ENCODE measurements at places on chromosomes 16 and 17.

DNA sequence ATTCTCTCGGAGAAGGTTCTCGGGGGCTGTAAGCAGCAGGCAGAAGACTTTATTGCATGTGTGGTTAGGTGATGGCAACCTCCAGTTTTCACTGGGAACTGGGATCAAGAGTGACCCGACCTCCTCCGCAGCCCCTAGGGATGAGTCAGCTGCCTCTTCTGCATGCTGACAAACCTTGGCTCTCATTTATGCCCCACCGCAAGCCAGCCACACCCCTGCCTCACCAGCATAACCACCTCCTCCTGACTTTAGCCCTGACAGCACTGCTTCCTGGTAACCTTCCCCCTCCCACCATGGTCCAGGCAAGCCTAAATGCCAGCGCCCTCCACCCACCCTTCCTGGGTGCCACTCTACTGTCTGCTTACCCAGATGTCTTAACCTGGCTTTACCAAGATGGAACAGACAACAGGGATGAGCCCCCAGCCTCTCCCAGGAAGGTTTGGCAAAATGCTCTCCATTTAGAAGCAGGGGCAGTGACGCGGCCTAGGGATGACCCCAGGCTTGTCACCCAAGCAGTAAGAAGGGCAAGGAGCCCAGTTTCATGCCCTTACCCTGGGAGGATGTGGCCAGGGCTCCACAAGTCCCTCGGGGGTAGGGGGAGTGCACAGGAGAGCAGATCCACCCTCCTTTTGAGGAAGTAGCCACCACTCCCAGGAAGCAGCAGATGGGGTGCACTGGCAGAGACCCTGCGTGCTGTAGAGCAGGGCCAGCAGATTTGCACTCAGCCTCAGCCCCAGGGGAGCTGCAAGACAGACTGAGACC is 73.5 kb downstream of the GOSR1 start:
- DNase-seq: peak; percentile 50

- DNase-seq: peak; percentile 65
These were observed 303 bp upstream of the SCNN1G start for GRCh38 chr16:23182206-23182678.

- no peak for DNase-seq
These were observed 141.5 kb upstream of the PLCG2 start for GRCh38 chr16:81637336-81638235.

- DNase-seq: no peak
These were observed 20.8 kb downstream of the ATP6V0D1 start for GRCh38 chr16:67460168-67460567.

DNA sequence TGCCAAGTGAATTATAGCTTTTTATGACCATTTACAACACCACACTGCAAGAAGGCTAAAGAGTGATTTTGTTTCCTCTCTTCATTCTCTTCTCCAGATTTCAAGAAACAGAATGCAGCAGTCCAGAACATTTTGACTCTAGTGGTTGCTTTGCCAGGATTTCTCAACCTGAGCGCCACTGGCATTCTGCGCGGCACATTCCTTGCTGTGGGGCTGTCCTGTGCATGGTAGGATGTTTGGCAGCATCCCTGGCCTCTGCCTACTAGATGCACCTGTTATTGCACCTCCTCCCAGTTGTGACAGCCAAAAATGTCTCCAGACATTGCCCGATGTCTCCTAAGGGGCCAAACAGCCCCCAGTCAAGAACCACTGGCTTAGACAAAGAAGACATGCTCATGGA is 25.7 kb upstream of the SLC39A11 start:
- no peak for DNase-seq

DNA sequence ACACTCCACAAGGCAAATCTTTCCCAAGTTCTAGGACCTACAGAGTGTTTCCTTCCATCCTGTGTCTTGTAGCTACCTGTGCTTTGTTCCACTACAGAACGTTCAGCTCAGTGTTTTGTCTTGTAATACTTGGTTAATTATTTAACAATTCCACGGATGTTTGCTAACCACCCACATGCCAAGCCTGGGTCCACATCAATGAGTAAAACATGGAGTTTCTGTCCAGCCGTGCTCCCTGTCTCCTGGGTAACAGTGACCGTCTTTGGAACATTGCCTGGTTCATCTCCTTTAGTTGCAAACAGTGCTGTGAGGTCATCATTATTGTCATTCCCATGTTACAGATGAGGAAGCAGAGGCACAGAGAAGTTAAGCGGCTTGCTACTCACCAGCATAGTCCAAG is 41.3 kb downstream of the IRF8 start:
- no peak for DNase-seq

DNA sequence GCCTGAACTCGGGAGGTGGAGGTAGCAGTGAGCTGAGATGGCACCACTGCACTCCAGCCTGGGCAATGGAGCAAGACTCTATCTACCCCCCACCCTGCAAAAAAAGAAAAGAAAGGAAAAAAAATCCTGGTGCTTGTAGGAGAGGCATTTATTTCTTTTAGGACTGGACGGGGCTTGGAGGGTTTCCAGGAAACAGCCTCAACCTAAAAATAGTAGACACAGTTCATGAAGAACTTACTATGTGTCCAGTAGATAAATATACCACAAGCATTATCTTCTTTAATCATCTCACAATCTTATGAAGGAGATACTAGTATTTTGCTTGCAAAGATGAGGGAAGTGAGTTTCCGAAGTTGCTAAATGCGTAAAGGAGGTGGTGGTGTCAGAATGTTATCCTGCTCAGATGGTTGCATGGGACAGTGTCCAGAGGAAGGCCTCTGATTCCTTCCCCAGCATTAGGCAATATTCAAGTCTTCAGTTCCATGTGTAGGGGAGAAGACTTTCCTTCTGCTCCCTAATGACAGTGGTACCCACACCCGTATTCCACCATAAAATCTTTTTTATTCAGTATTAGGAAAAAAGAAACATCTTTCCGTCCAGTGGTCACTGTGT is 263.2 kb downstream of the WWOX start:
- no peak for DNase-seq

DNA sequence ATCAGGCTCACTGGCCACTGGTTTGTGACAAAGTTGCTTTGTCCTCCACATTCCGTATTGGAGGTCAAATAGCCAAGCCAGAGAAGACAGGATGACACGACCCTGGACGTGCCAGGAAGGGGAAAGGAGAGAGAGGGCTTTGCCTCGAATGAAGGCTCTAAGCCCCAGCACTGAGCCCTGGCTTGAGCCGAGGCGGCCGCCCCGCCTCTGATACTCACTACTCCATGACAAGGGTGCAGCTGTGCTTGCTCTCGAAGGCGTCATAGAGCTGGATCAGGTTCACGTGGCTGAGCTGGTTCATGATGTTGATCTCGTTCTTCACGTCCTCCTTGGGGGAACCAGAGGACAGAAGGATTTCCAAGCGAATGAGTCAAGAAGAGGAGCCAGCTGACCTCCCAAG is 19.3 kb downstream of the MYLK3 start:
- no peak for DNase-seq

DNA sequence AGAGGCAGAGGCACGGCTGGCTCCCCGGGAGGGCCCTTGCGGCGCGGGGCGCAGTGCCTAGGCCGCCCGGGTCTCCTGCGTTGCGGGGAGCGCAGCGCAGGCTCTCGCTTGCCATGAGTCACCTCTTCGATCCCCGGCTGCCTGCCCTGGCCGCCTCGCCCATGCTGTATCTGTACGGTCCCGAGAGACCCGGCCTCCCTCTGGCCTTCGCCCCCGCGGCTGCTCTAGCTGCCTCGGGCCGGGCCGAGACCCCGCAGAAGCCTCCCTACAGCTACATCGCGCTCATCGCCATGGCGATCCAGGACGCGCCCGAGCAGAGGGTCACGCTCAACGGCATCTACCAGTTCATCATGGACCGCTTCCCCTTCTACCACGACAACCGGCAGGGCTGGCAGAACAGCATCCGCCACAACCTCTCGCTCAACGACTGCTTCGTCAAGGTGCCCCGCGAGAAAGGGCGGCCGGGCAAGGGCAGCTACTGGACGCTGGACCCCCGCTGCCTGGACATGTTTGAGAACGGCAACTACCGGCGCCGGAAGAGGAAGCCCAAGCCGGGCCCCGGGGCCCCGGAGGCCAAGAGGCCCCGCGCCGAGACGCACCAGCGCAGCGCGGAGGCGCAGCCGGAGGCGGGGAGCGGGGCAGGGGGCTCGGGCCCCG is 390 bp downstream of the FOXL1 start:
- no peak for DNase-seq

GRCh38 chr16:30964574-30965226 is 7.1 kb downstream of the SETD1A start:
- DNase-seq: no peak

- DNase-seq: no peak
These were observed at the start of gene LCAT for GRCh38 chr16:67943619-67944504. LCAT (minus strand) TSS chr16:67944120; CDS start chr16:67944101, 19 bp downstream.

GRCh38 chr16:35572186-35572585 is 2112.8 kb downstream of the TP53TG3F start:
- no peak for DNase-seq
